Naive thymus-derived CD8-positive, alpha-beta T cell (primary cell): ENCODE measurements at places on chromosomes 12 and 14. TPM values are rescaled to one million over a fixed set of nuclear protein-coding genes. Genes with fewer than 3 reads are reported as not detected.

Gene CRIP1
- 98.1 TPM for total RNA-seq

Gene RTN1
- not detected for total RNA-seq

Gene PPP1R3E
- 119 TPM for total RNA-seq

Gene TSHR
- not detected for total RNA-seq
